Tongue (tissue), 3 donors: ENCODE measurements at places on chromosomes 13 and 19. TPM values are rescaled to one million over a fixed set of nuclear protein-coding genes. Genes with fewer than 3 reads are reported as not detected.

Gene ZNF420
- total RNA-seq, result 28.2 TPM

DNA sequence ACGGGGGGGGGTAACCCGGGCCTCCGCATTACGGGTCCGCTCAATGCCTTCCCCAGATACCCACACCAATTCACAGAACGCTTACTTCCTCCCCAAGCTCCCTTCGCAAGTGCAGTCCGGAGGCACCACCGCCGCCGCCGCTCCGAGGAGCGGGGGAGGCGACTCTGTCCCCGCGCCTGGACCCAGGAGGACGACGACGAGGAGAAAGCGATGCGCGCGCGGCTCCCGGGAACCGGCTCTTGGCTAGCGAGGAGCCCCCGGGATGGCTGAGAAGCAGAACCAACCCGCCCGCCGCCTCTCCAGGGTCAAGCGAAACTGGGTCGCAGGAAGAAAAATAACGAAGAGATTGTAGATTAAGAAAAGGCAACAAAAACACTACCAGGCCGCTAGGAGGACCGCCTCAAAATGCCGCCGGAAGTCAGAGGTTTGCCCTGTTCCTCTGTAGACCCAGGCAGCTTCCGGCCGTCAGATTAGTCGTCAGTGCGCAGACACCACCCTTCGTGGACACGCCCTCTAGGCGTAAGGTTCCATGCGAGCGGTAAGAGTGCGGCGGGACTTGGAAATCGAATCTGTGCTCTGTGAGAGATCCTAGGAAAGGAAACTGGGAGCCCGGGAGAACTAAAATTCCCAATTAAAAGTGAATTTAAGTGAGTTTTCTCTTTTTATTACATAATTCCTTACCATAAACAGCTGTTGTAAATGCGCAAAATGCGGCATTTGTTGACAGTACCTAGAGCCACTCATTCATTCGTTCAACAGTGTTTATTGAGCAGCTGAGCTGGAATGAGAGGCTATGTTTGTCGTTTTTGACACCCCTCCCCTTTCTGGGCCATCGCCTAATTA is at the start of gene ZC3H13:
Gene ZC3H13 (minus strand): TSS at position 428 of the 843 bp plus-strand sequence. CDS start 7,239 bp downstream, outside the sequence.
- DNase-seq, result peak; percentile 98

Gene CARM1
- total RNA-seq, result 43.9 TPM

Gene PCSK4
- total RNA-seq, result 1.0 TPM

Gene SMAD9
- 19.5 TPM for total RNA-seq

- DNase-seq, result peak; percentile 45
Measured at GRCh38 chr19:571566-571974, 826 bp upstream of the BSG start.

Gene NLRP7
- not detected for total RNA-seq

Gene KLF1
- 1.6 TPM for total RNA-seq
